ENCODE measurements at places on chromosomes 3 and 15.

DNA sequence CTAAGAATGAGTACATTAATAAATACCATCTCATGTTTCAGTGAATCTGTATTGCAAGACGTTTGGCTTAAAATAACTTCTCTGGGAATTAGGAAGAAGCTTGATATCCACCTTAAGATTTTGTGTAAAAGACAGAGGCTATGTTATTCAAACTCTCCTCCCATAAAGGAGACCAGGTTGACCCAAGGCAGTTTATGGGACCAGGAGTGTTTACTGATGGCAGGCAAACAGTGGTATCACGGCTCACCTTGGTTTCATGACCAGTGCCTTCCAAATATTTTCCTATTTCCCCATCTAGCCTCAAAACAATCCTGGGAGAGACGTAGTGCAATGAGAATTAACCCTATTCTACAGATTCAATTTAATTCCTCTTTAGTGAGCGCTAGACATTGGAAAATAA is 90.2 kb upstream of the SNTN start:
- DNase-seq = no peak

- DNase-seq = no peak
These were observed 183.9 kb downstream of the TPRG1 start for GRCh38 chr3:189355481-189356201.

DNA sequence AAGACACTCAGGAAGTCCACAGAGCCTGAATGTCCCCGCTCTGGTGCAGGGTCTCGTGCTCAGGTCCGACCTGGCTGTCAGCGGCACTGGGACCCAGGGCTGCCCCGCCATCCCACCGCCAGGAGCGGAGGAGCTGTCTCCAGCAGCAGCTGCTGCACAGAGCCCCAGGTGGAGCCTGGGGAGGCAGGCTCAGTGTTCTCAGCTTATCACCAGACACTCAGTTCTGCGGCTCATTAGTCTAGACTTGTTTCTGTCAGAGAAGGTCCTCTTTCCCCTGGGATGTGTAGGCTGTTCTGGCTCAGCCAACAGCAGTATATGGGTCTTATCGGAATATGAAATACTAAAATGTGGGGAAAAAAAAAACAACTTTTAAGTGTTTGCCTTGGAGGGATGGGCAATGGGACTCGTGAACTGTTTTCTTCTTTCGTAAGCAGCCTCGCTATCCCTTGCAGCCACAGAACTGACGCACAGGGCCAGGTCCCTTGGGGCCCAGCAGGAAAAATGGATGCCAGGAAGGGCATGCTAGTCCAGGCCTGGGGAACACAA is 75.9 kb downstream of the KLF13 start:
- DNase-seq = no peak

GRCh38 chr3:123640740-123641462 is 56.0 kb upstream of the HACD2 start:
- DNase-seq = no peak

DNA sequence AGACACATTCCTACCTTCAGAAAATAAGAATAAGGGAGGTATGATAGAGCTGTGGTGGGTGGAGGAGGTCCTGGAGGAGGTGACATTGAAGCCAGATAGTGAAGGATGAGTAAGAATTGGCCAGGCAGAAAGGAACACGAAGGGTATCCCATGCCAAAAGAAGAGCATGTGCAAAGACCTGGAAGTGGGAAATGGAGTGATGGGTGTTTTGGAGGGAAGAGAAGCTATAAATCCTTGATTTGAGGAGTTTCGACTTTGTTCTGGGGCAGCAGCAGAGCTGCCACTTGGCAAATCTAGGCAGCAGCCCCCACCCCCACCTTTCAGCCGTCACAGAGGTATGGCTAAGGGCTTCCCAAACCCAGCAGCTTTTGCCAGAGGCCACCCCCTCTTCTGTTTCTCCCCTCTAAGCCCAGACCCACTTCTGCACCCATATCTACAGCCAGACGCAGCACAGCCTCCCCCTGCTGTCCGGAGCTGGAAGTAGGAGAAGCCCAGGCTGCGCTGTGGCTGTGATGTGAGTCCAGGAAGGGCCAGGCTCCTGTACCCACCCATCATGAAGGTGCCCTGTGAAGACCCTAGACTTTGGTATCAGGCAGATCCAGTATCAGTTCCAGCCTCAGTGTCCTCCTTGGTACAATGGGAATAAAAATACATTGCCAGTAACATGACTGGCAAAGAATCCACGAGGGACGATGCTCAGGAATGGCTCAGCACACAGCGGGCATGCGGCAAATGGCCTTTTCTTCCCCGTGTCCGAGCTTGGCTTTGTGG is 188.7 kb upstream of the LINGO1 start:
- peak; percentile 11 for DNase-seq

DNA sequence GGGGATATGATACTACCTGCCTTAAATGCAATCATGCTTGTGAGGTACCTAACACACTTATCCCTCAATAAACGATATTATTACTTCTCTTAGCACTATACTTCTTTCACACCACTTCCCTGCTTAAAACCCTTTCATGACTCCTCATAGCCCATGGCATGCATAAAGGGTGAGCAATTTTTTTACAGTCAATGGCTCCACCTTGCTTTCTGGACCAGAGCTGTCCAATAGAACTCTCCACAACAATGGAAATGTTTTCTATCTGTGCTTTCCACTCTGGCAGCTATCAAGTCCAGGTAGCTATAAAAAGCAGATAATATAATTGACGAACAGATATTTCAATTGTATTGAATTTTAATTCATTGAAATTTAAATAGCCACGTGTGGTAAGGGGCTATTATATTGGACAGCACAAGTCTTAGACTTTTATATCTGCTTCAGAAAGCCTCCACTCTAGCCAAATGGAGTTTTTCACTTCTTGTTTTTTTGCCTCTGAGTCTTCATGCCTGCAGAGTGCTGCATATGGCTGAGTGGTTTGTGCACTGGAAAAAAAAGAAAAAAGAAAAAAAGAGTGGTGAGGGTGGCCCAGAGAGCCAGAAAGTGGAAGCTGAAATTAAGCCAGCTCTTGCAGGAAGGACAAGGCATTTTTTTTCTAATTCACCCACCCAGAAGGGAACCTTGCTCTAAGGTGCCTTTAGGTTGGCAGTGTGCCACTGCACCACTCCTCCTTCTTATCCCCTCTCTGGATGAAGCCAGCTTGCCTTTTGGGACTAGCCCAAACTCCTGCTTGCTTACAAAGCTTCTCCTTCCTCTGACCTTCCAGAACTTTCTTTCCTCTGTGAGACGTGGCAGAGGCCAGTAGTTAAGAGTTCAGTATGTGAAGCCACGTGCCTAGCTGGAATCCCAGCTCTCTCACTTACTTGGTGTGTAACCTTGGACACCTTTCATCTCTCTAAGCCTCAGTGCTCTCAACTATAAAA is 239.0 kb upstream of the LRTM1 start:
- DNase-seq = no peak

GRCh38 chr3:67006460-67006859 is 8.4 kb downstream of the KBTBD8 start:
- no peak for DNase-seq

DNA sequence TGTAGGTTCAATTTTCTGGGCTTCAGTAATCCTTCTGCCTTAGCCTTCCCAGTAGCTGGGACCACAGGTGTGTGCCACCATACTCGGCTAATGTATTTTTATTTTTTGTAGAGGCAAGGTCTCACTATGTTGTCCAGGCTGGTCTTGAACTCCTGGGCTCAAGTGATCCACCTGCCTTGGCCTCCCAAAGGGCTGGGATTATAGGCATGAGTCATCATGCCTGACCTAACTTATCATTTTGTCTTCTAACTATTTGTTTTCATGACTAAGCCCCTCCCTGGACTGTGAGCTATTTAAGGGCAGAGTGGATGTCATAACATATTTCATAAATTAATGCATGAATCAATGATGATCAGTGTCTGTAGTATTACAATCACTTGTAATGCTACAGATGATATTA is 56.1 kb upstream of the PIAS1 start:
- no peak for DNase-seq

GRCh38 chr3:178588628-178589027 is 52.4 kb downstream of the KCNMB2 start:
- no peak for DNase-seq

GRCh38 chr15:22944651-22945050 is 35.5 kb downstream of the CYFIP1 start:
- DNase-seq = no peak

Measured in nucleus accumbens (tissue), 56 donors.